ENCODE measurements at places on chromosomes 3 and 15.

- DNase-seq = no peak
Observed at GRCh38 chr15:65680544-65680943, 58.8 kb downstream of the SLC24A1 start.

DNA sequence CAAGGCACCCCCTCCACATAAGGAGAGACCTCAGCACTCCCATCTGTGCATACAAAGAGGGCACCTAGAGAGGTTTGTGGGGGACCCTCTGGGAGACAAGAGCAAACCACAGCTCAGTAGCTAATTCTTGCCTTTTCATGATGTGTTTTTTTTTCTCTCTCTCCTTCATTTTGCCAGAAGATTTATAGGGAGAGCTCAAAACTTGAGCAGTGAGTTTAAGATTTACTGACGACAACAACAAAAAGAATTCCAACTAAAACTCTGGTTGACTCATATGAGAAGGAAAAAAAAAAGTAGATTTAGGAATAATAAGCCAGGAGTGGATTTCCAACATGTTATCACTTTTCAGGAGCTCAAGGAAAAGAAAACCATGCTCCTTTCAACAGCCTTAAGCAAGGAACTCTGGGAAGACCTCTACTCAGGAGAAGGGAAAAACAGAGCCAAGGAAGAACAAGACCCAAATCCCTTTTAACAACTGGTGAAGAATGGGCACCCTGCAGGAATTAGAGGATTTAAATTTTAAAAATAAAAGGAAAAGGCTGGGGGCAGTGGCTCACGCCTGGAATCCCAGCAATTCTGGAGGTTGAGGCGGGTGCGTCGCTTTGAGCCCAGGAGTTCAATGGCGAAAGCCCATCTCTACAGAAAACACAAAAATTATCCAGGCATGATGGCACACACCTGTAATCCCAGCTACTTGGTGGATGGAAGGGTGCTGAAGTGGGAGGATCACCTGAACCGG, 58.2 kb upstream of the RAD18 start:
- DNase-seq = no peak

GRCh38 chr15:60392986-60393790, 4.6 kb downstream of the ANXA2 start:
- peak; percentile 9 for DNase-seq

DNA sequence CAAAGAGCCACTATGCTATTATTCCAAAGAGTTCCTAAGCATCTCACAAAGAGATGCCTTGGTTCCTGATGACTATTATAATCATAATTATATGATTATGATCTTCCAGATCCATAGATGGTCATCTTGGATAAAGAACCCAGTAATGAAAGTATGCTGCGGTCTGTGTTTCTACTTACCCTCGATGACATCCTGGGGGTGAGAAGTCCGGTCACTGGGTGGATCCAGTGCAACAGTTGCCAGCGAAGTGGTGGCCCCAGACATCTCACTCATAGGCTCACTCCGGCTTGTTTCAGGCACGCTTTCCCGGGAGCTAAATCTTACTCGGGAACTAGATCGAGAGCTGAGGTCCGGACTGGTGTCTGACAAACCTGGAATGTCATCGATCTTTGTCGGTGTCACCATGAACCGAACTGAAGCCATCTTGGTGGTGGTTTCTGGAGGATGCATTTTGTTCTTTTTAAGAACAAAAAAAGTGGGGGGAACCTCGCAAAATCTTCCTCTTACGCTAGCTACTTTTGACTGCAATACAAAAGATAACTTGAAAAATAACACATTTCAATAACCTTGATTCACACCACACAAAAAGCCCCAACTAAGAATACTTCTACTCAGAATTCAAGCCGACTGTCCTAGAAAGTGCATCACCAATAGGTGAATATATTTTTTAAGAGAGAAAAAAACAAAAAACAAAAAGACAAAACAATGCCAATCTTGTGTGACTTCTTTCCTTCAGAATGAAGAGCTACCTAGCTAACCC, 1.2 kb downstream of the SLC12A6 start:
- no peak for DNase-seq

DNA sequence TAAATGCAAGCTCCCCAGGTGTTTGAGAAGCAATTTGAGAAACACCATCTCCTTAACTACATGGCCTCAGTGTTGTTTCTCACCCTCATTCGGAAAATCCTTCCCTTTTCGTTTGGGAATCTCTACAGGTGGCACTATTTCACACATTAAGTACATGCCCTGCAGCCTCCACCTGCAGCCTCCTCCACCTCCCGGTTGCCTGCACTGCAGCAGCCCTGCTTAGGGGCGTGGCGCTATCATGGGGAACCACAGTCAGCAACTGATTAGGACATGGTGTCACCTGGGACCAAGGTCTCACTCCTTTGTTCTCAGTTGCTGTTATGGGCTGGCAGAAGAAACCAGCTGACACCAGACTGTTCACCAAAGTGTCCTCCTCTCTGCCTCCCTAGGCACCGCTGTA, 11.7 kb upstream of the ZNF774 start:
- DNase-seq = no peak

- DNase-seq = no peak
Observed at GRCh38 chr3:42421818-42422796, 11.7 kb upstream of the LYZL4 start.

- no peak for DNase-seq
Observed at GRCh38 chr3:195172039-195172684, 98.8 kb downstream of the XXYLT1 start.

- no peak for DNase-seq
Observed at GRCh38 chr3:37243820-37244748, 69.7 kb upstream of the LRRFIP2 start.

DNA sequence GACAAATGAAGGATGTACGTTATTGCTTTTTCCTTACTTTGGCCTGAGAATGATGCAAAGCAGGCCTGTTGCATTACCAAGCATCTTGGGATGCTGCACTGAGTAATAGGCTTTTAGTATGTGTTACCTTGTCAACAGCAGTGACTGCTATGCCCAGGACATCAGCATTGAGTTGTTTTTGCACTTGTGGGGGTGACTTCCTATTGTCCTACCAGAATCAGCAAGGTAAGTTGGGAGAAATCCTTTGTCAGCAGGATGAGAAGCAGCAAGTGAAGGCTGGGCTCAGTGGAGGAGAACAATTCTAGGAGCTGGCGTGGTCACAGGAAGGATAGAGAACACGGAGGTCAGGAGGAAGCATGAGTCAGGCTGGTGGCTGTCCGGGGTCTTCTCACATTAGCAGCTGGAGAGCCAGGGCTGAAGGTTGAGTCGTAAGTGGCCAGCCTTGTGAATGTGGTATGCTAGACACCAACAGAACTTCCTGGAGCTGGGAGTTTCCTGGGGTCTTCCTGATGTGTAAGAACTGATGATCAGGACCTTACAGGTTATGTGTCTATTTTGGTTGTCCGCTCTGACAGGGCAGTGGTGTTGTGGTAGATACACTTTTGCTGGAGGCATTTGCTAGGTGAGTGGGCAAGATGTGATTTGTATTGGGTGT, 142.7 kb downstream of the FNDC3B start:
- no peak for DNase-seq

DNA sequence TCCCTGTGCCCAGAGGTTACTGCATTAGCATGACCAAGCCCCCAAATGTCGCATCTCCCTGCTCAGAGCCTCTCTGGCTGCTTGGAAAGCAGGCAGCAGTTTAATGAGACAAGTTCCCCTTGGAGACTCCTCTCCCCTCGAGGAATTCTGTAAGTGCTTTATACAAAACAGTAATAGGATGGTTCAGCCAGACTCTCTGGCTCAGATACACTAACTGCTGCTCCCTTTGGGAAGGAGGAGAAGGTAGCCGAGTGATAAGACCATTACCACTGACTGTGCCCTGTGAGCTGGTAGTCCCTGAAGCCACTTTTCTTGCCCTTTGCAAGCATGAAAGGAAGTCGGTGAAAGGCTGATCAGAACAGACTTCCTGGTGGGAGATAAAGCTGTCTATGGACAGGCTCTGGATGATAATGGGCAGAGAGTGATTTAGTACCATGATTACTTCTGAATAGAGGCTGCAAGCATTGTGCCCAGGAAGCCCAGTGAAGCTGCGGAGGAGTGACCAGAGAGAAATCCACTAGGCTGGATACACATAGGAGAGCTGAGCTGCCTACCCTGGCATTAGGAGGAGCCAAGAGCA, 100.8 kb downstream of the SEMA6D start:
- DNase-seq = no peak

- DNase-seq = no peak
Observed at GRCh38 chr15:67761343-67761742, 64.0 kb upstream of the SKOR1 start.

DNA sequence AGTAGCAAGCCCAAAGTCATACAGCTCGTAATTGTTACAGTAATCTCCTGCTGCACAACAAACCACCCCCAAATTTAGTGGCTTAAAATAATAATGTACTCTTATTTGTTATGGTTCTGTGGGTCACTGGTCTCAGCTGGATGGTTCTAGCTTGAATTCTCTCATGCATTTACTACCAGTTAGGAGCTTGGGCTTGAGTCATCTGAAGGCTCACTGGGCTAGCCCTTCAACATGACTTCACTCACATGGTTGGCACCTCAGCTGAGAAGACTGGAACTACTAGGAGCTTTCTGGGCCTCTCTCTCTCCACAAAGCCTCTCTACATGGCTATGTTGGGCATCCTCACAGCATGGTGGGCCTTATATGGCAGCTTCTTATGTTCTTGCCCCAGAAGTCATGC, 12.5 kb downstream of the PCOLCE2 start:
- DNase-seq = no peak

DNA sequence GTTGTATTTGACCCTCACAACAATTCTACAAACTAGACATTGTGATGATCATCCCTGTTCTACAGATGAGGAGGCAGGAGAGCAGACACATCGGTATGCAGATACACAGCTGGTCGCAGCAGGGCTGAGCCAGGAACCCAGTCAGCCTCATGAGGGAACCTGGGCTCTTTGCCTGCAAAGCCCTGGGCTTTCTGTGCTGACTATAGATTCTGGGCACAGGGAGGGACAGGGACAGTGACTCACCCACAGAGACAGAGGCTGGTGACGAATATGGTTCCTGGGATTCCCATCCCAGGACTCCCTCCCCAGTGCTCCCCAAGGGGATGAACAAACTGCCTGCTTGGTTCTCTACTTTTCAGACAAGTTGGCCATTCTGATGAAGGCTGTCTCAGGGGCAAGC, 3.8 kb upstream of the CAMP start:
- DNase-seq = no peak
